Esophagus mucosa (tissue), 1 donor: ENCODE measurements at places on chromosomes 2 and 18.
A peak's percentile ranks its signal among the peaks of the same experiment; 100 is the strongest.

DNA sequence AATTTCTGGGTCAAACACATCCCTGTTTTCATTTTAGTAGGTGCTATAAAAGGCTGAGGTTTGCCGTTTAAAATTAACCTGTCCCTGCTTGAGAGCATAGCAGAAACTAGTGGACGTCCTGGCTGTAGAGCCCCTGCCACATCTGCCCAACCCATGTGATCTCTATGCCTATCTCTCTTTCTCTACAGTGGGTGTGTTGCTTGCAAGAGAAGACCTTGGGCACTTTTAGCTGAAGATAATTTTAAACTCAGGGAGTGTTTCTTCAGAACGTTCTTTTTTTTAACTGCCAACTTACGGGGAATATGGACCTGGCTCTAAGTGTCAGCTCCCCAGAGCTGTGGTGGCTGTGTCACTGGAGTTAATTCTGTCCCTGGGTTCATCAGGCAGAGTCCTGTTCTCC lies 100.6 kb downstream of the NRP2 start:
- no peak for ATAC-seq

DNA sequence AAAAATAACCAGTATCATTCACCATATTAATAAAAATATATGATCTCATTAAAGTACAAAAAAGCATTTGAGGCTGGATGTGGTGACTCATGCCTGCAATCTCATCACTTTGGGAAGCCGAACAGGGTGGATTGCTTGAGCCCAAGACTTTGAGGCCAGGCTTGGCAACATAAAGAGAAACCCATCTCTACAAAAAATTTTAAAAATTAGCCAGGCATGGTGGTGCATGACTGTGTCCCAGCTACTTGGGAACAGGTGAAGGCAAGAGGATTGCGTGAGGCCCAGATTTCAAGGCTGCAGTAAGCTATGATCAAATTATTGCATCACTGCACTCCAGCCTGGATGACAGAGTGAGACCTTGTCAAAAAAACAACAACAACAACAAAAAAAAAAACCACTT lies 75.9 kb downstream of the RAD51AP2 start:
- ATAC-seq: peak; percentile 65

GRCh38 chr18:79411614-79412526 lies 16.1 kb downstream of the NFATC1 start:
- no peak for ATAC-seq

DNA sequence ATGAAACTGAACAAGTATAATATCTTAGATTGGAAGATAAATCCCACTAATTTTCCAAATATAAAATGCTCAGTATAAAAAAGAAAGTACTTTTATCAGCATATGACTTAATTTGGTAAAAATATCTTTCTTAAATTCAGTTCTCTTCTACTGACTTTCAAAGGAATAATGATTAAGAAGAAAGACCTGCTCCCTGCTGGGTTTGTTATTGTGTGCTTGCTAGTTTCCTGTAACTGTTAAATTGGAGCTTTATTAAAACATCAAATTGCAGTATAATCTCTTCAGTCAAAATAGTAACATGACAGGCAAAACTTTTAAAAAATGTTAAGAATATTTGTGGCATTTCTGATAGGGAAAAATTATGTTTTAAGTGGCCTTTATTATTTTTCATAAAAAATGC lies 1317.4 kb upstream of the CDH2 start:
- ATAC-seq: no peak

DNA sequence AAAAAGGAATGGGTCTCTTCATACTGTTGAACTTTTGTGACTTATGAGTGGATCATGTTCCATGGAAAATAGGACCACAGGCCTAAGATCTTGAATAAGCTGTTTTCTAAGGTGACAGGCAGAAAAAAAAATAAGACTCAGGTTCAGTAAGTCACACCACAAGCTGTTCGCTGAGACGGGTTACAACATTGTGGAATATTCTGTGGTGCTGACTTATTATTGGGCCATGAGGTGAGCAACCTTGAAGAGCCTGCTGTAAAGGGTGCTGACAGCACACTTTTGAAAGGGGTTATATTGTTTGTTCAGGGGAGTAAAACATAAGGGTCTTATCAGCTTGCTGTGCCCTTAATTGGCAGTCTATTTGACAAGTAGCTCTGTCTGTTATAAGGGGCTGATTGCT lies 439.8 kb upstream of the SLC14A2 start:
- no peak for ATAC-seq
